ENCODE measurements at places on chromosomes 6 and 20. TPM values are rescaled to one million over a fixed set of nuclear protein-coding genes. Genes with fewer than 3 reads are reported as not detected.

Gene KIAA1755
- polyA plus RNA-seq = 8.0 TPM

Gene DSN1
- 22.7 TPM for polyA plus RNA-seq

Gene TFAP2B
- polyA plus RNA-seq = 3.0 TPM

Gene HLA-DMB
- polyA plus RNA-seq = 9.1 TPM

Gene XKR7
- polyA plus RNA-seq = 0.40 TPM

Gene VWA7
- 0.74 TPM for polyA plus RNA-seq

Gene SH3BGRL2
- 3.8 TPM for polyA plus RNA-seq

Gene BHLHE23
- polyA plus RNA-seq = not detected

Gene LIN28B
- 0.08 TPM for polyA plus RNA-seq

Gene MOG
- polyA plus RNA-seq = not detected

Gene GJA10
- polyA plus RNA-seq = not detected

Gene EYS
- polyA plus RNA-seq = 0.04 TPM

Gene OGFR
- polyA plus RNA-seq = 68.5 TPM

Gene FOXQ1
- polyA plus RNA-seq = not detected

Gene ANGPT4
- 0.48 TPM for polyA plus RNA-seq

Gene MCCD1
- polyA plus RNA-seq = not detected

Gene RARS2
- 26.1 TPM for polyA plus RNA-seq

Gene AARS2
- 10.1 TPM for polyA plus RNA-seq

Gene TFAP2A
- 0.18 TPM for polyA plus RNA-seq

Gene LY6G5B
- polyA plus RNA-seq = 4.2 TPM

Data from adrenal gland (tissue), 19 donors.